EH (cell line): ENCODE measurements at places on chromosomes 11 and 22.

DNA sequence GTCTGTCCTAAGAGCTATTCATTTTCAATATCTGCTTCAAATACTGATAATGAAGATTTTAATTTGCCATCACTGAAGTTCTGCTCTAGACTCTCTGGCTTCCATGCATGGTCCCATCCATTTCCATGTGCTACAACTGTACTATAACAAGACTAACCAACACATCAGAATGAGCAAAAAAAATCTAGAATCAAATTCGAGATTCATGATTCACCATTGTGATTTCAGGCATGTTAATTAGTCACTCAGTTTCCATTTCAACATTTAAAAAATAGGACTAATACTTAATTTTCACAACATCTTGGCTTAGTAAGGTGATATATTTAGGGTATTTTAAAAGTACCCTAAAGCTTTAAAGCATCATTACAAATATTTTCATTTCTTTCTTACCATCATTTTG is 22.8 kb downstream of the PICALM start:
- peak; percentile 41 for DNase-seq

GRCh38 chr22:49215840-49216239 is 611.8 kb downstream of the BRD1 start:
- DNase-seq, result no peak

DNA sequence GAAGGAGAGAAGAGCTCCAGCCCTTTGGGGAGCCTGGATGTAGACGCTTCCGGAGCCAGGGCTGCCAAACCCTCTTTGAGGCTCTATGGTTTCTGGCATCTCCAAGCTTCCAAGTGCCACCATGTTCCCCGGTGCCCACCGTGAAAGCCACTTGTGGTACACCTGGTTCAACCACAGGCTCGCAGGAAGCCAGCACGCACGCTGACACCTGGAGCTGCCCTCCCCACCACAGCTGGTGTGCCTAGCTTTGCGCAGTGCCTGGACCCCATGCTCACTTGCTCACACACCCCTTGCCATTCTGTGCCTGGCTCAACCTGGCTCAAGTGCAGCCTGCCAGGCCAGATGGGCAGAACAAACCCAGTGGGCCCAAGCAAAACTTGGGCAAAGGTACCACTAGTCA is 831.4 kb downstream of the DLG2 start:
- DNase-seq, result no peak

GRCh38 chr11:65103476-65103875 is 7.5 kb downstream of the VPS51 start:
- DNase-seq, result no peak

DNA sequence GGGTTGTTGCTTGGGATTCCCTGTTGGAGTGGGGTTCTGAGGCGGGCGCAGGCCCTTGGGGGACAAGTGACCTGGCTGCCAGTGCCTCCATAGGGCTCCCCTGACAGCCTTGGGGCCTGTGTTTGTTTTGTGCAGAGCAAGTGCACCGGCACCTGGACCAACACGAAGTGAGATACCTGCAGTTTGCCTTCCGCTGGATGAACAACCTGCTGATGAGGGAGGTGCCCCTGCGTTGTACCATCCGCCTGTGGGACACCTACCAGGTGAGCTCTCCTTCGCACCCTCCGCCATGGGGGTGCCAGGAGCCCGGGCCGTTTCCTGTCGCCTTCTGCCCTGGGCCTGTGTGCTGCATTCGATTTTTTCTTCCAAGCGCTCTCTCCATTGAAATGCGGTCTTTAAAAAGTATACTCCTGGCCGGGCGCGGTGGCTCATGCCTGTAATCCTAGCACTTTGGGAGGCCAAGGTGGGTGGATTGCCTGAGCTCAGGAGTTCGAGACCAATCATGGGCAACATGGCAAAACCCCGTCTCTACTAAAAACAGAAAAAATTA is 274.6 kb downstream of the TBC1D22A start:
- DNase-seq, result no peak

DNA sequence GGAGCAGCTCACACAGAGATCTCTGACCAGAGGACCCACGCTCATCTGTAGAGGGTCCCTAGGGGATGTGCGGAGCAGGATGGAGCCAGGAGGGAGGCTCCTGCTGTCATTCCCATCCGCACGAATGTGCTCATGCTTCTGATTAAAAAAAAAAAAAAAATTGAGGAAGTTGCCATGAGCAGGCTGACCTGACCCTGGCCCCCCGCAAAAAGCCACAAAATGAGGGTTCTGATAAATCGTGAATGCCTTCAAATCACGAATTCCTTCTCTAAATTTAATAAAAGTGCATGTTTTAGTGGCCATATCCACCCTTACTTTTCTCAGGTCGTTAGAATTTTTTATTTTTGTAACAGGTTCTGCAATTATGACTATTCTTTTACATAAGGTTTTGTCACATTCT is 378.2 kb downstream of the OPCML start:
- no peak for DNase-seq

GRCh38 chr22:40046126-40046525 is 51.4 kb downstream of the FAM83F start:
- no peak for DNase-seq

DNA sequence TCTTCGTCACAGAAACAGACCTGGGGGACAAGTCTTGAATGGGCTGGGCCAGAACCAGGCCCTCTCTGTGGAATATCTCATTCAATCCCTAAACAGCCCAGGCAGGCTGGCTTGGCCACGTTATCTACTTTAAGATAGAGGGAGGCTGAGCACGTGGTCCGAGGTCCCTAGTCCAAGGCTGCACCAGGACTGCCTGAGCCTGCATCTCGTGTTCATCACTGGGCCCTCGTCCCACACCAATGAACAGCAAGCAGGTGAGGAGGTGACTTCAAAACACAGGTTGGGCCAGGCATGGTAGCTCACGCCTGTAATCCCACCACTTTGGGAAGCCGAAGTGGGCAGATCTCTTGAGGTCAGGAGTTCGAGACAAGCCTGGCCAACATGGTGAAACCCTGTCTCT is 20.3 kb upstream of the FGF3 start:
- DNase-seq, result no peak

- no peak for DNase-seq
These were observed 10.2 kb downstream of the SLC25A1 start for GRCh38 chr22:19168088-19168890.

DNA sequence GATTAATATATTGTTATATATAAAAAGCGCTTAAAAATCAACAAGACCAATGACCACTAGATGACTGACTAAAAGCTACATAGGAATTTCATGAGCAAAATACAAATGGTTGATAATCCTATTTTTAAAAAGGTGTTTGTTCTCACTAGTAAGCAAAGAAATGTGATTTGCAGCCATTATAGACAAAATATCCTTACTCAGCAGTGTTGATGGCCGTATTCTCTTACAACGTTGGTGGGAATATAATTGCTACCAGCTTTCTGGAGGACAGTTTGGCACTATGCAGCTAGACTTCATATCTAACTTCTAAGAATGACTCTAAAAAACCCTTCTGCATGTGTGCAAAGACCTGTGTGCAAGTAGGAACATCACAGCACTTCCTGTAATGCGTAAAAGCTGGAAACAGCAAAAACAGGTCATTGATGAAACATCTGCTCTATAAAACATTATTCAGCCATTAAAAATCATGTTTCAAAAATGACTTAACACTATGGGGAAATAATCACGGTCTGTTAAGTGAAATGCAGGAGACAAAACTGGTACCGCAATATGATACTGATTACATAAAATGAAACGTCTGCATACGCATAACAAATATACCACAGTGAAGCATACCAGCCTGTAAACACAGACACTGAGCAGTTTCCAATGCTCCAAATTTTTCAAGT is 70.1 kb upstream of the LINC01488 start:
- peak; percentile 38 for DNase-seq

- DNase-seq, result no peak
These were observed 515.1 kb downstream of the INSC start for GRCh38 chr11:15629690-15630321.

GRCh38 chr22:50563413-50564160 is 868 bp upstream of the SYCE3 start:
- DNase-seq, result no peak

DNA sequence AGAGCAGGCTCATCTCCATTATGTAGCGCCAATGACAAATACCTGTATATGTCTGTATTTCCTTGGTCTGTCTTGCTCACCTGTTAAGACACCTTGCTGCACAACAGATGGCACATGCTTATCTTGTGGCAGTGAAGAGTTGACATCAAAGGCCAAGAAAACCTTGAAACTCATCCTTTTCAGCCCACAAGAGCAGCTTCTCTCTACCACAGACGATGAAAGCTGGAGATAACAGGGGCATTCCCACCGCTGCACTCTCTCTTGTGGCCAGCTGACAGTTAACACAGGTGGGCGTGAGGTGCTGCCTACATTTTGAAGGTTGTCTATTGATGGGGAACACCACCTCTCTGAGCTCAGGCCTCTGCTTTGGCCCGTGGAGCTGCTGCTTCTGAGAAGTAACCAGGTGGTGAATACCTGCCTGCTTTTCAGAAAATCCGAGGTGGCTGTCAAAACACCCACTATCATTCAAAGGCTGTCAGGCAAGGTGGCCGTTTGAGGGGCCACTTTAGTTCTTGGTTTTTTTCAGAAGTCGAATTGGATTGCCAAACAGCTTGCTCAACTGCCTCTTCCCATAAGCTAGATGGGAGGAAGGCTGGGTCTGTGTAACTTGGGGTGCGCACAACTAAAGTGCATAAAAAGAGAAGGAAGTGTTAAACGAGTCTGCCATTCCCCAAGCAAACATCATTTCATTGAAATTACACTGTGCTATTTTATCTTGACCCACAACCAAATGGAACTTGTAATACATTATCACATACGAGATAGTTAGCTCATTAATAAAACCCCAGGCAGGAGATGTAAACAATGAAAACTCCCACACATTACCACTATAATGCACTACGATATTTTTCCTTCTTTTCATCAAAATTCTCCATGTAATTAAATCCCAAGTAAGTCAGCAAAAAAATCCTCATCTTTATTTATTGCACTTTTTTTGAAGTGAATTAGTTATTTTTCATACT is 87.1 kb upstream of the RAG2 start:
- no peak for DNase-seq

DNA sequence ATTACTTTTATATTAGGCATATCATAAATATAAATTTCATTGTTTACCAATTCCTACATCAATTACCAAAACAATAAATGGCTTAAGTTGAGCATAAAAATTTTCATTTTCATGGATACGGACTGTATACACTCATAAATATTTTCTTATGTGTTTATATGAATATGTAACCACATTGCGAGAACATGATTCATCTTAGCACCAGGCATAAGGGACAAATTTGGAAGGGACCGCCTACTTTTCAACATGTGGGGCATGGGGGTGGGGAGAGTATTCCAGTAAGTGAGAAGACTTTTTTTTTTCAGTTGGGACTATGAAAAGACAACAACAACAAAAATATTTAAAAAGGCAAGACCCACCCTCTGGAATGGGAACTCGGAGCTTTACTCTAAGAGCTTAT is 296.1 kb downstream of the RAB38 start:
- peak; percentile 78 for DNase-seq

GRCh38 chr22:32311551-32312071 is 46.1 kb upstream of the RFPL3 start:
- no peak for DNase-seq

GRCh38 chr11:72808331-72808798 is 5.8 kb upstream of the ATG16L2 start:
- DNase-seq, result peak; percentile 45

- no peak for DNase-seq
These were observed 82.4 kb downstream of the ME3 start for GRCh38 chr11:86589856-86590589.

- no peak for DNase-seq
These were observed 190.2 kb downstream of the DSCAML1 start for GRCh38 chr11:117606790-117607189.

GRCh38 chr11:81772166-81772565 is 961.5 kb downstream of the FAM181B start:
- no peak for DNase-seq

- peak; percentile 25 for DNase-seq
These were observed 37.4 kb downstream of the MTMR2 start for GRCh38 chr11:95886462-95886861.

DNA sequence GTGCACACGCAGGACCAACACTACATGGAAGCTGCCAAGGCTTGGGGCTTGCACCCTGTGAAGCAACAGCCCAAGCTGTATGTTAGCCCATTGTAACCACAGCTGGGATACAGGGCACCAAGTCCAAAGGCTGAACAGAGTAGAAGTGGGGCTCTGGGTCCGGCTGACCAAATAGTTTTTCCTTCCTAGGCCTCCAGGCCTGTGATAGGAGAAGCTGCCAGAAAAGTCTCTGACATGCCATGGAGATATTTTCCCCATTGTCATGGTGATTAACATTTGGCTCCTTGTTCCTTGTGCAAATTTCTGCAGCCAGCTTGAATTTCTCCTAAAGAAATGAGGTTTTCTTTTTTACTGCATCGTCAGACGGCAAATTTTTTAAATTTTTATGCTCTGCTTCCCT is 941.2 kb downstream of the FAM181B start:
- DNase-seq, result no peak

DNA sequence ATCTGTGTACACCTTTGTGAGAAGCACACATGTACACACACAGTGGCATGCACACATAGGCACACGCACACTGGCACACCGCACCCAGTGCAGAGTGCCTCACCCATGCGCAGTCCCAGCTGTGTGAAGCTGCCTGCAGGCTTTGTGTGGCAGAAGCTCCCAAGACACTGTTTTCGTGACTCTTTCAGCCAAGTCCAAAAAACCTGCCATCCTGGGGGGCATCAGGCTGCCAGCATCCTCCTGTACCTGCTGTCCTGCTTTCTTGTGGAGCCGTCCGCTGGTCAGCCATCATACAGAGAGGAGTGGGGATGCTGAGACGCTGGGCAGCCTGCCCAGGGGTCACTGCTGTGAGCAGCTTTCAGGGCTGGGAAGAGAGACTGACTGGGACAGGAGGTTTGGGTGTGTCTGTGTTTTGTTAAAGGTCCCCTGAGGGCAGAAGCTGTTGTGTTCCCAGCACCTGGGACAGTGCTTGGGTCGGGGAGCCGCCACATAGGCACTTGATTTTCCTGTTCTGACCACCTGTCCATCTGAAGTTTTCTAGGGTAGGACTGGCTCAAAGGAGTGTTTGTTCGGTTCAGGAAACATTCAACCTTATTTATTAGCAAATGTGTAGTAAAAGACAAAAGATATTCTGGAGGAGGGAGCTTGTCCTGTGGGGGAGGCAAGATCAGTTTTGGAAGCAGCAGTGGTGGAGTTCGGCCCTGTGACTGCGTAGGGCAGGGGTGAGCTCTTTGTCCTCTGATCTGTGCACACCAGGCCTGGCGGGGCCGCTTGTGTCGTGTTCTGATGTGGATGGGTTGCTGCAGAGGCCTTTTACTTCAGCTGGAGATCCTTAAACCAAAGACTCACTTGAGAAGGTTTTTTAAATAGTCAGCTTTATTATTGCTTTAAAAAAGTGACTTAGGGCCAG is 29.7 kb downstream of the AP2A2 start:
- DNase-seq, result no peak

GRCh38 chr11:127109796-127110480 is 109.4 kb upstream of the KIRREL3 start:
- no peak for DNase-seq
